ENCODE measurements at places on chromosomes 1 and 21.

DNA sequence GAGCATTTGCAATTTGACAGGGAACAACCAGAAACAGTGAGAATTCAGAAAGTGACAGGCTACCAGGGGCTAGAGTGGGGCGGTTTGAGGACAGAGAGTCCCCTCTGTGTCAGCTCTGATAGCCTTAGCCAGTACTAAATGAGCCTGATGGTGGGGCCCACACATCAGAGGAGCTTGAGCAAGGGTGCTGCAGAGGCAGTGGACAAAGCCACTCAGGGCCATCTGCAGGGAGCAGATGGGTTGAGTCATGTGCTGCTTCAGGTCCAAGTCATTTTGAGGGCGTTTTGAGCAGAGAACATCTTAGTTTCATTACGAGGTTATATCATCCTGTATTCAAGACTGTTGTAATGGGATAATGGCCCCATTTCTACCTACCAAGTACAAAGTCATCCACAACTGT, 7.7 kb downstream of the LRRC52 start:
- no peak for DNase-seq

- no peak for DNase-seq
Observed at GRCh38 chr1:244388961-244389360, 62.7 kb downstream of the ADSS2 start.

DNA sequence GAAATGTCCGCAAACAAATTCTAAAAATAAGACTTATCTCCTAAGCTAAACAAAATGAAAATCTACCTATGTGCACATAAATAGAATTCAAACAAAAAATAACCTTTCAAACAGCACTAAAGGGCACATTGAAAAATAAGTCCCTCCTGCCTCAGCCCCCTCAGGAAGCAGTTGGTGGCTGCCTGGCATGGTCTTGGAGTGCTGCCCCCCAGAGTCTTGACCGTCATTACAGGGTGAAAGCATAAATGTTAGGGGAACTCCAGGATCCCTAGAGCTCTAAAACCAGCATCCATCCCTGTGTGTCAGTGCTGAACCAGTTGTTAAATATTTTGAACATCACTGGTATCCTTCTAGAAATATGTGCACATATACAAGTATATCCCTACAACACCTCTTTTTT, 6.5 kb upstream of the NPL start:
- DNase-seq: no peak

DNA sequence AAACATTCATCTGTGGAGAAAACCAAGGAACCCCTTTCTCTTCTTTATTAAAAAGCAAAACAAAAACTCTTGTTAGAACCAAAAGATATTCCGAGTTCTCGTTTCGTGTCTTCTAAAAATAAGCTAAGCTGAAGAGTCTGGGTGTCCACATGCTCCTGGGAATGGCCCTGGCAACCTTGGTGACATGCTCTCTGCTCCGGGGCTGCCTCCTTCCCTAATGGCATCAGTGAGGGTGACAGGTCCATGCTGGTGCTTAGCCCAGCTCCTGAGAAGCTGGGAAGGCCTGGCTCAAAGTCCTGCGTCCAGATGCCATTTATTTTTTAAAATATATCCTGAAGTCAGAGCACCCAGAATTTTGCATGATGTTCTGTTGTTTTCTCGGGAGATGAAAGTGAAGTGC, 24.6 kb upstream of the TRAPPC10 start:
- DNase-seq: no peak

GRCh38 chr1:157968946-157969345, 24.5 kb upstream of the KIRREL1 start:
- peak; percentile 87 for DNase-seq

DNA sequence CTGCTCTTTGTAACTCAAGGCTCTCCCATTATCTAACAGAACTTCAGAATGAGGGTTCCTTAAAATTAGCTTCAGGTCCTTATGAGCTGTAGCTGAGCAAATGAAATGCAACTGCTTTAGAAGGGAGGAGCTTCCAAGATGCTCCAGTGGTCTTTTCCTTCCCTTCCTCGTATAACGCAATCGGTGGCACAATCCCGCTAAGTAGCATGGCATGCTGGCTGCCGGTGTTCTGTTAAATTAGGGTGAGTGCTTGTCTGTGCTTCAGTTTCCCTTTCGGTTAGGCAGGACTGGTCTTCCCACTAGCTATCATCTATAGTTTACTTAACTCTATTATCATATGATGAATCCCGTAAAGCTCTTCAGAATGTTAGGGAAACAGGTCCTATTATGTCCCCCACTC, 917 bp downstream of the KIAA0040 start:
- no peak for DNase-seq

DNA sequence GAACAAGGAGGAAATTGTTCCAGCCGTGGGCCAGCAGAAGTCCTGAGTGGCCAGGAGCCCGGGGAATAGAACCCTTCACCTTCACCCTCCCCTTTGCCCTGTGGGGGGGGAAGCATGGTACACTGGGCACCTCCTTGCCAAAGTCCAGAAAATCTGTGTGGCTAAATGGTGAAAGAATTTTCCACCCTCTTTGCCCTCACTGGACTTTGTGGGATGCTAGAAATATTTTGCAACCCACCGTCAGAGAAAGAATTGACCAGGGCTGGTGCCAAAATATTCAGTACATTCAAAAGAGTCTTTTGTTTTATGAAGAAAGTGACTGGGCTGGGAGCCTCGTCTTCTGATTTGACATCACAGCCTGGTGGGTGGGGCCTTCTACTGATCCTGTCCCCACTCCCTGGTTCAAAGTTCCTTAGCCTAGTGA, 14.6 kb downstream of the NFASC start:
- DNase-seq: no peak

- no peak for DNase-seq
Observed at GRCh38 chr1:52386458-52386857, 17.8 kb downstream of the ORC1 start.

DNA sequence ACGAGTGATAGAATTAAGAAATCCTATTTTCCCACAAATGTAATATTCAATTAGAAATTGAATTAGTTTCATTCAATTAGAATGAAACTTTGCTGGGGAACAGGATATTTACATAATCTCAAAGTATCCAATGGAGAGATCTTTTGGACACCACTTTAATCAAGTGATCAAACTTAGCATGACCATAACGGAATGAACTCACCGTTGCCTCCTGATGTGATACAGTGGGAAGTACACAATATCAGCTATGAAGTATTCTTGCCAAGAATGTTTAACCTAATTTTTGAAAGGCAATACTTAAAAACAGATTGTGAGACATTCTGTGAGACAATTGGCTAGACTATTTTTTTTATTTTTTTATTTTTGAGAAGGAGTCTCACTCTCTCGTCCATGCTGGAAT, 16.6 kb downstream of the CDKN2C start:
- no peak for DNase-seq

DNA sequence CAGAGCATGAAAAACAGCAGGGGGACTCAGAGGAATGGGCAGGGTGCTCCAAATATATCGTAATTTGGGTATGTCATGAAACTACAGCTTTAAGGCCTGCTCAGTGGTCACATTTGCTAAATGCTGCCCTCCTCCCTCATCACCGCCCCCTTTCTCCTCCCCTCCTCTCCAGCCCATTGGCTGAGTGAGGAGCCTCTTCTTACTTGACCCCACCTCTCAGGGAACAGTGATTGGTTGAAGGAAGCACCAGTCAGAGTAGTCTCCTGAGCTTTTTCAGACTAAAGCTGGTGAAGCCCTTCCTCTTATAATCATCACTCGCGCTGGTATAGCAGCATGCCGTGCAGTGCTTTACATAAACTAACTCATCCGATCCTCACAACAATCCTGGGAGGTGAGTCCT, 10.0 kb upstream of the TTC39A start:
- DNase-seq: no peak

DNA sequence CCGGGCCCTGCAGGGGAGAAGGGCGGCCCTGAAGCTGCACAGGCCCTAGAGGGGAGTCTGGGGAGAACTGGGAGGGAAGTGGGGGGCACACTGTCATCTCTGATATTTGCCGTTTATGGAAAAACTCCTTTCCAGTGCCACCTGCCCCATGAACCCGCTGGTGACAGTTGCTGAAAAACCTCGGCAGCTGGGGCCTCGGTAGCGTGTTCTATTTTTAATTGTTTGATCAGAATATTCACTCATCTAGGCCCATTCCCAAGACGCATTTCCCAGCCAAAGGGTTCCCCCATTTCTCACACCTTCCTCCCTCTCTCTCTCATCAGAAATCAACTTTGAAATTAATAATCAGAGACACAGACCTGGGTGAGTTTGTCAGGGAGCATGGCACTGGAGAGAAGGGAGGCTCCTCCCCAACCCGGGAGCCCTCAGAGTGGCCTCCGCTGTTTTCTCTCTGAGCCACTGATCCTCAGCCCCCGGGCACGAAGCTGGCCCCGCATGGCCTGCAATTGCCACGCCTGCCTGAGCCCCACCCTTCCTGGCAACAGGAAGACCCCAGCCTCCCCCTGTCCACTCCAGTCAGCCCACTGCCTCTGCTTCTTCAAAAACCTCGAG, 111.1 kb downstream of the CASZ1 start:
- no peak for DNase-seq

- DNase-seq: no peak
Observed at GRCh38 chr1:200437556-200438203, 27.8 kb upstream of the ZNF281 start.

GRCh38 chr1:243705585-243705984, 144.5 kb downstream of the AKT3 start:
- no peak for DNase-seq

DNA sequence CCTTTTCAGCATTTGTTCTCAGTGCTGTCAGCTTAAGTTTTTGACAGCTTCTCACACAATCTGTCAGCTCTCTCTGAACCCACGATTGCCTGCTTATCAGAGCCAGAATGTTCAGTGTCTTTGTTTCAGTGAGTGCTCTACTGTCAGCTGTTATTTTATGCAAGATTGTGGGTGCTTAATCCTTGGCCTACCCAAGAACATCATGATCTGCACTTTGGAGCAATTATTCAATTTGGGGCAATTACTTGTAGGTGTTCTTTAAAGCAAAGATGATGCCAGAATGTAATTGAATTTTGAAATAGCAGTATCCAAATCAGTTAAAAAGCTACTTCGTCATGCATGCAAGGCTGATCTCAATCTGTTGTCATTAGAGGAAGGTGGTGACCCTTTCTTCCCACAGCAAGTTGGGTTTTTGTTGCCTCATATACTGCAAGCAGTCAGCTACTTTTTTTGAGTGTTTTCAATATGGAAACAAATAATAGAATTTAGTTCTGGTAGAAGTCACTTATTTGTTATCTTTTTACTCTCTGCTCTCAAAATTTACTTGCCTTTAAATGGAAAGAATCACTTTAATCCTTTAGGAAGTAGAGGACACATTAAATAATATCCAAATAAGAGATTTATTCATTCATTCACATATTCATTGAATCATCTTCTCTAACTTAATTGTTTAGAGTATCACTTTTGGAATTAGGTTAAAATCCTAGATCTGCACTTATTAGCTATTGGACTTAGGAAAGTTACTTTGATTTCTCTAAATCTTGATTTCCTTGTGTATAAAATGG, 253.5 kb upstream of the CACYBP start:
- DNase-seq: no peak

DNA sequence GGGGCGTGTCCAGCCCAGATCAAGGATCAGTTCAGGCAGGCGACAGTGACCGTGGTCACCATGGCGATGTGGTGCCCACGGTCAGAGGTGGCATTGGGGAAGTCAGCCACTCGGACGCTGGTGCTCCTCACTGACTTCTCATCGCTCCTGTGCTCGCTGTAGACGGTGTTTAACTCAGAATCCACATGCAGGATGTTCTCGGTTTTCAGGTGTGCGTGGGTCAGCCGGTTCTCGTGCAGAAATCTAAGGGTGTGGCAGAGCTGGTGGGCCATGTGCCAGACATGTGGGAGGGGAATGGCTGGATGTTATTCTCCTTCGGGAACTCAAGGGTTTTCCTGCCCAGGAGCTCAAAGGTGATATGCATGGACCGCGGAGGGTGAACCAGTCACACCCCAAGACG, 11.7 kb downstream of the OR2AJ1 start:
- DNase-seq: no peak

DNA sequence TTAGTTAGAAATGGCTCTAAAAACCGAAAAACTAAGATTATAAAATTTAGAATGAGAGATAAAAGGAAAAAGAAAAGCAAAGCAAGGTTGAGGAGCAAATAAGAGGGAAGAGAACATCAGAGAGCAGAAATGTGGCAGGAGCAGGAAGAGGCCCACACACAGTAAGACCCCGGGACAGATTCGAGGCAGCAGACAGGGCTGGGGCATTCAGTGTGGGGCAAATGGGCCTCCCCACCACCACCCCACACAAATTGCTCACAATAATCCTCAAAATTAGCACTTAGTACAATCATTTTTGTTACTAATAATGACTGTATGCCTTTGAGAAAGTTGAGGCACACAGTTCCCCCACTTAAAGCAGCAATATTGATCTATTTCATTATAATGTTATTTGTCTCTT, 17.1 kb upstream of the SLC44A3 start:
- no peak for DNase-seq

DNA sequence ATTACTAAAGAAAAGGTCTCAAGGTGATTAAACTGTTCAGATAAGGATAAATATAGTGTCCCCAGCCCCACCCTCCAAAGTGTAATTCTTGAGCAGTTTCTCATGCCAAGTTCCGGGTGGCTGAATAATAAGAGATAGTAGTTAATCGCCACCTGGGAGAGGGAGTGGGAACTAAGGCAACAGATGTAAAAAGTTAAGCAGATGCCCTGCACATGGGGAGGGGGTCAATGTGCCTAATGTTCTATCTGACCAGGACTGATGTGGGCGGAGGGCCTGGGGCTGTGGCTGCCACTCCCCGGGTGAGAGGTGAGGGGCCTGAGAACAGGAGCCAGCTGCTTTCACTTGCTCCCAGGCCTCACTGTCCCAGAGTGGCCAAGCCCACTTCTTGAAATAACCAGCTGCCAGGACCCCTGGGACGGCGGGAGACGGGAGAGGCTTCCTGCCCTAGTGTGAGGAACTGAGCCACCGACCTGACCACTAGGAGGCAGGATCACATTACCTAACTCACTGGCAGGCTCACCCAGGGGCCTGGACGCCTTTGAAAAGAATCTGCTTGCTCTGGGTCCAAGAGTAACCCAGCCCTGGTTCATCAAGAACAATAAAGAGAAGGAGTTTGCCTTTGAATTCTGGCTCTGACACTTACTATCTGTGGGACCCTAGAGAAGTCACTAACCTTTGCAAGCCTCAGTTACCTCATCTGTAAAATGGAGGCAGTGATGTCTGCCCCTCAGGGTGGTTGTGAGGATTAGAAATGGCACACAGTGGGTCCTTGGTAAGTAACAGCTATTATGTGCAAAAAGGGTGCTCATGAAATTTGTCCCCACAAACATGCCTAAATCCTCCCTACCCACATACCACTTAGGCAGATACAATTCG, 179.2 kb downstream of the ATG4C start:
- DNase-seq: peak; percentile 54

DNA sequence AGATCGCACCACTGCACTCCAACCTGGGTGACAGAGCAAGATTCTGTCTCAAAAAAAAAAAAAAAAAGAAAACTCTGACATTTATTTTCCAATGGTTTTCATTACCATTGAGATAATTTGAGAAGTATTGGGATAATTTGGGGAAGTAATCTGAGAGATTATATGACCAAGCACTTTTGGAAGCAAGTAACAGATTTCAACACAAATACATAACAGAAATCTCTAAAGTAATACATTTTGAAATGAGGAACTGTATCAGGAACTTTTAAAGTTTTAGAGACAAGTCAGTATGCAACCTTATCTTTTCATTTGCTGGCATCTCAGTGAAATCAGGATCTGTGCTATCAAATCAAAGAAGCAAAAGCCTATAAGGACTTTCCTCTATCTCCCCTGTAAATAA, 25.4 kb upstream of the SLC16A1 start:
- no peak for DNase-seq
